ENCODE measurements at places on chromosomes 1 and 21. TPM values are rescaled to one million over a fixed set of nuclear protein-coding genes. Genes with fewer than 3 reads are reported as not detected.

AMY2A gene
- not detected for total RNA-seq

DNA sequence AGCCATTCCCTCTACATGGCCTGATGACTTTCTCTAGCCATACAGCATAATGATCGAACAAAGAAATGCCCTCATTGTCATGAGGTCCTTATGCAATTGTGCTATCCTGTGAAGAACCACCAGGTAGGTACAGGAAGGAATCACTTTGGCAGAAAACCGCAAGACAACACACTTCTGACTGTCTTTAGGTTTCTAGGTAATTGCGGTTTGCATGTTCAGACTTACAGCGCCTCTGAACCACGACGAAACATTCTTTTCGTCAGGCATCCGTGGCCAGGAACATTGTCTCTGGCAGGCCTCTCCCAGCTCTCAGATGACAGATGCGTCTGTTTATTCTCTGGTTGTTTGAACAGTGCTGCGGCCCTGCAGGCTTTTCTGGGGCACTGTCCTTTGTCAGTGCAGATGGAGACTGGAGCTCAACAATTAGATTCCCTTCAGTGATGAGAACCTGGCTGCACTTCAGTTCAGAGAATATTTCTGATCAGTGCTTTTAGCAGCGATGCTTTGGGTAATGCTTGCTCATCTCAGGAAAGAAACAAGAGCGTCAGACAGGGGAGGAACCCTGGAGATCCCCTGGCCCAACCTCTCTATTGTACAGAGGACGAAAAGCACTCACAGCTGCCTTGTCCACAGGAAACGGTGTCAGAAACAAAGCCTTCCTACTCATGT lies 63.4 kb downstream of the B3GALT5 start:
- no peak for DNase-seq

GRCh38 chr1:31373897-31374486 lies 1.1 kb upstream of the FABP3 start:
- DNase-seq = no peak

DNA sequence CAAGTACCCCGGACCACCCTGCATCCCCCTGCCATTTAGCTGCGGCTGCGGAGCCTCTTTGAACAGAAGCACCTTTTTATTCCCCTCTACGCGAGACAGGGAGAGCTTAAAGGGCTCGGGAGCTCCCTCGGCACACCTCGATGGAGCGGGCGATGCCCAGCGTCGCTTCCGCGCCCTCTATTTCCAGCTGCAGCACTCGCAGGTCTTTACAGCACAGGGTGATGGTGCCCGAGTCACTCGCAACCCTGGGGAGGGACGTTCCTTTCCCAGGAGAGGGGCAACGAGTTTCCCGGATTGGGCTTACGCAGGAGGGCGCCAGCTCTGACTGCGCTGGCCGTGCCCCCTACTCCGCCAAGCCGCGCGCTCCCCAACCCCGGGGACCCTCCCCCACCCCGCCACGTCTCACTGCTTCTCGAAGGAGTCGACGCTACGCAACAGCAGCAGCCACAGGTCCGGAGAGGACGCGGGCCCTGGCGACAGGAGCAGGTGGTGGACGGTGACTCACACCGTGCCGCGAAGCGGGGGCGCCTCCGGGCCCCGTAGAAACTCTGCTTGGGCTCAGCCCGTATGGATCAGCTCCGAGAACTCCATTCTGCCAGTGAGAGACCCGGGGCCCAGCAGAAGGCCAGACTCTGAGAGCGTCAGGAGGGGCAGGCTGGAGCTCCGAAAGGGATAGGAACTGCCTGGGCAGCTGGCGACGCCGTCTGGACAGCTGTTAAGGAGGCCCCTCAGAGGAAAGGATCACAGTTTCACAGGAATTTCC lies 5.8 kb upstream of the FAM167B start:
- no peak for DNase-seq

KRTAP11-1 gene
- total RNA-seq = not detected

GRCh38 chr1:101167891-101168290 lies 68.9 kb upstream of the S1PR1 start:
- no peak for DNase-seq

DNA sequence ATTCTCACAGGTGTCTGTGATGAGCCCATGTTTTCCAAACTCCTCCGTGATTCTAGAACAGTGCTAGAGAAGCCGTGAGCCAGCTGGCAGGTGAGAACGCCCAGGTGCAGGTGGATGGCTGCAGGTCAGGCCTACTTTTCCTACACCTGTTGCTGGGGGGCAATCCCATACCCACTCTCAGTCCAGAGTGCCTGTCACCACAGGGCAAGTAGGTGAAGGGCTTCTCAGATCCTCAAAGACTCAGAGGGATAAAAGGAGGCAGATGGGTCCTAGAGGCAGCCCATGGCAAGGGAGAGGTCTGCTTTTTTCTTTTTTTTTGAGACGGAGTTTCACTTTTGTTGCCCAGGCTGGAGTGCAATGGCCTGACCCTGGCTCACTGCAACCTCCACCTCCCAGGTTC lies 50.7 kb upstream of the H6PD start:
- DNase-seq = no peak
